ENCODE measurements at places on chromosomes 2 and 18. TPM values are rescaled to one million over a fixed set of nuclear protein-coding genes. Genes with fewer than 3 reads are reported as not detected.

TMEM247 gene
- total RNA-seq, result not detected

SERPINB10 gene
- total RNA-seq, result 0.96 TPM

ATOH8 gene
- 14.2 TPM for total RNA-seq

GRCh38 chr2:46943881-46944798 is 28.5 kb upstream of the MCFD2 start:
- DNase-seq, result no peak

DNA sequence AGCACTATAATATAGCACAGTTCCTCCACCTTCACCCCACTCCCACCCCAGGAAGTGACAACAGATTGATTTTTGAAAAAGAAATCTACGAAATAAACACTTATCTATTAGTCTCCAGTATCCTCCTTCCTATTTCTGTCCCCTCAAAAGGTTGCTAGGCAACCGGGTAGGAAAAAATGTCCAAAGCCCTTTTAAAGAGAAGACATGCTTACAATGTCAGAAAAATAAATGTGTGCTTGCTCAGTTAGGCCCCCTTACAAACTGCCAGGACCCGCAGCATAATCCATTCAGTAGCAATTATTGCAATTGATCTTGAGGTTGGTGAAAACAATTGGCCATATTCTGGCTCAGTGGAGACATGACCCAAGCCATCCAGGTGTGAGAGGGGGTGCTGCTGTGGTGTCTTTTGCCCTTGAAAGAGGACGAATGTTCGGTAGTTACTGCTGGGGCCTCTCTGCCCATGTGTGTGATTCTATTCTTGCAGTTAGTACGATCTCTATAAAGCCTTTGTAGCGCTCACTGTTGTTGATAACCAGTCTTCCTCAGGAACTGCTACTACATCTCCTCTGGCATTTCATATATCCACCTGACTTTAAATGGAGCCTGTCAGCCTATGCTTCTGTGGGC is 144.3 kb downstream of the MYO3B start:
- no peak for DNase-seq

DNA sequence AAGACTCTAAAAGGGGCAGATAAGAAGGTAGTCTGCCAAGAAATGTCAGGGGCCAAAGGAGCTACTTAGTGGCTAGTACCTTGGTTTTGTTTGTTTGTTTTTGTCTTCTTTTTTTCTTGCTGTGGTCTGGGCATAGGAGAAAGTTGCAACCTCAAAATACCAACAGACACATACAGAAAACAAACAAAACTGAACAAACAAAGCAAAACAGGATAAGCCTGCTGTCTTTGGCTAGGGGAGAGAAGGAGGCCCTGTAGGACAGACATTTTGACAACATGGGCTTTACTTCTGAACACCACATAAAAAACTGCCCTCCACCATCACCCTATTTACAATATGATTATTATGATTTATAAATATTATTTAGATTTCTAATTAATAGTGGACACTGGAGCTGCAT is 460.8 kb downstream of the PTH2R start:
- DNase-seq, result no peak

- no peak for DNase-seq
These were observed 41.4 kb downstream of the SCN3A start for GRCh38 chr2:165162466-165162865.

Data from umbilical cord (tissue), 2 donors.